ENCODE measurements at places on chromosomes 13 and 19.
A peak's percentile ranks its signal among the peaks of the same experiment; 100 is the strongest.

- DNase-seq = no peak
Observed at GRCh38 chr13:30895773-30896172, 10.3 kb upstream of the MEDAG start.

DNA sequence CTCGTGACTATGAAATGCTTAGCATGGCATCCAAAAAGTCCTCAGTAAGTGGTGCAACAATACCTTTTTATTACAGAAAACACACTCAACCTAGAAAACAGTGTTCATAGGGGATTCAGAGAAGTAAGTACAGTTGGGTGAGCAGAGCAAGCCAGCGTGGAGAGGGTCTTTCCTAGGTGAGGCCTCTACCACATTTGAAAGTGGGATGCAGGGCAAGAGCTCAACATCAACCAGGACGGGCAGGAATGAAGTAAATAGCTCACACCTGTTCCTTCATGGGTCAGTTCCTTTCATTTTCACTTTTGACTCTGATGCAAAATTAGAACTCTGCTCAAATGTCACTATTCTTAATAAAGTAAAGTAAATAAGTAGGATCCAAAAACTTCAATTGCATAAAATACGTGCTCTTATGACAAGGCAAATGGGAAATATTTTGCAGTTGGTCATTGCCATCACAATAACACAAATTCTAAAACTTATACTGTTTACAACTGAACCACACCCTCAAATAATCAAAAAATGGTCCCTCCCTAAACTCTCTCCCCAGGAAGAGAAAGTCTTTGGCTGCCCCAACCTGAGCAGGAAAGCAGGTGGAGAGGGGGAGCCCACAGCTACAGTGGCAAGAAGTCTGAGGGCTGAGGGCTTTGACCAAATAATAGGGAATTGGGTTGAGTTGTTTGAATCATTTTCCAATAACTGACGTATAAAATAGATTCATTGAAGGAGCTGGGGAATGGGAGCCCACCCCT, 20.2 kb downstream of the CHAMP1 start:
- no peak for DNase-seq

DNA sequence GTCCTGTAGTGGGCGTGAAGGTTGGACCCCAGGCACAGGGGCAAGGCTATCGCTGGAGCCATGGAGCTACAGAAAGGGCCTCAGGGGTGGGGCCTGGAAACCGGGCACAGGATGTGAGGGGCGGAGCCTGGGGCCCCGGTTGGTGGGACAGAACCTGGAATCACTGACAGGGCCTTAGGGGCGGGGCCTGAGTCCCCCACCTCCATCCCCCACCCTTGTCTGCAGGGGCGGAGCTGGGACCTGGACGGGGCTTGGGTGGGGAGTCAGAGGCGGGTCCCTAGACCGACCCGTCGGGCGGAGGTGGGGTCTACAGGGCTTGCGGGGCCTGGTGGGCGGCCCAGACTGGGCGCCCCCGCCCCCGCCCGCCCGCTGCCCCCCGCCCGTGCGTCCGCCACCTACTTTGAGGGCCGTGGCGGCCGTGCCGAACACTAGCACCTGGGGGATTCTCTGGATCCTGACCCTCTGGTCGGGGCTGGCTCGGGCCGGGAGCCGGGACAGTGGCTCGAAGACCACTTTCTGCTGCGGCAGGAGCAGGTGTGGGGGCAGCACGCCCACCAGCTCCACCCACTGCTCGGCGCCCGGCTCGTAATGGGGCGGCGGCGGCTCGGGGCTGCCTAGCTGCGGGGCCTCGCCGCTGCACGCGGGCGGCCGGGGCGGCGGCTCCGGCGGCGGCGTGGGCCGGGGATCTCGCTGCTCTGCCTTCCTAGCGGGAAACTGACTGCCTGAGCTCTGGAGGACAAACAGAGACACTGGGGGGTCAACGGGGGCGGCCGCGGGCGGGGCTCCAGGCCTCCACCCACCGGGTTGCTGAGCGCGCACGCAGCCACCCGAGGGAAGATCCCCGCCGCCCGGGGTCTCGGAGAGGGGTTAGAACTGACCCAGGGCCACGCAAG, 26.3 kb downstream of the DCAF15 start:
- DNase-seq = peak; percentile 61

DNA sequence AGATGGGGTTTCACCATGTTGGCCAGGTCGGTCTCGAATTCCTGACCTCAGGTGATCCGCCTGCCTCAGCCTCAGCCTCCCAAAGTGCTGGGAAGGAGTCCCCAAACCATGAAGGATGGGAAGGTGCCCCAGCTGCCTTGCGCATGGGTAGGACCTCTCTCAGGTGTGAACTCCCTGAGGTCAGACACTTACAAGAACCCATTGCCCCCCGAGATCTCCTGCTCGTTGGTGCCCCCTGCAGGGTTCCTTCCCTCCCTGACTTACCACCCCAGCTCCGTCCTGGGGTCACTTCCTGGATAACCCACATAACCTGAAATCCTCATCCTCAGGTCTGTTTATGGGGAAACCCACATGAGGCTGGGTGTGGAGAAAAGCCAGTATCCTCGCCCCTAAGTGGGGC, 41.7 kb downstream of the UNC13A start:
- no peak for DNase-seq
